ENCODE measurements at places on chromosomes 16 and 17. TPM values are rescaled to one million over a fixed set of nuclear protein-coding genes. Genes with fewer than 3 reads are reported as not detected.
A peak's percentile ranks its signal among the peaks of the same experiment; 100 is the strongest.

DNA sequence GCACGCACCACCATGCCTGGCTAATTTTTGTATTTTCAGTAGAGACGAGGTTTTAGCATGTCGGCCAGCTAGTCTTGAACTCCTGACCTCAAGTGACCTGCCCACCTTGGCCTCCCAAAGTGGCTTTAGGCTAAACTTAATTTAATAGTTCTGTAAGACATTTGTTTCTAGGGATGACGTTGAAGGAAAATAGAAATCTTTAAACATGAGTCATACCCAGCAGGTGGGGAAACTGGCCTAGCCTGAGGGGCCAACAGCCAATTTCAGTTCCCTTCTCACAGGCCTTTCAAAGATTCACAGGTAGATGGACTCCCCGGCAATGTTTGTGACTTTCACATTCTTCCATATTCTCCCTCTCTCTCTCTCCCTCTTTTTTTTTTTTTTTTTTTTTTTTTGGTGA lies 18.1 kb upstream of the ITPRIPL2 start:
- DNase-seq = peak; percentile 12

DNA sequence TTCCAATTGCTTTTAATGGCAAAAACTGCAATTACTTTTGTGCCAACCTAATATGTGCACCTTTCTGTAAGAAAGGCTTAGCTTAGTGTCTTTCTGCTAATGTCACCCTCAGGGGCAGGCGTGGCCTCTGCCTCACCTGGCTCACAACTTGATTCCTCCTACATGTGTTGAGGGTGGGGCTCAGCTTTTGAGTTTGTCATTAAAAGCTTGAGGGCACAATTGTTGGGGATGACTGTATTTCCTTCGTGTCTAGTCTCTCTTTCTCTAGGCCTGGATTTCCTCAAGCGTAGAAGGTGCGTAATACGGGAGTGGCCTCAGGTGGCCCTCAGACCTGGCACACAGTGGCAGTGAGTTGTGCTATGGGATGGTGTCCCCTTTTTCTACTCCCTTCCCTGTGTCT lies 94.4 kb downstream of the CLEC16A start:
- peak; percentile 62 for DNase-seq

DNA sequence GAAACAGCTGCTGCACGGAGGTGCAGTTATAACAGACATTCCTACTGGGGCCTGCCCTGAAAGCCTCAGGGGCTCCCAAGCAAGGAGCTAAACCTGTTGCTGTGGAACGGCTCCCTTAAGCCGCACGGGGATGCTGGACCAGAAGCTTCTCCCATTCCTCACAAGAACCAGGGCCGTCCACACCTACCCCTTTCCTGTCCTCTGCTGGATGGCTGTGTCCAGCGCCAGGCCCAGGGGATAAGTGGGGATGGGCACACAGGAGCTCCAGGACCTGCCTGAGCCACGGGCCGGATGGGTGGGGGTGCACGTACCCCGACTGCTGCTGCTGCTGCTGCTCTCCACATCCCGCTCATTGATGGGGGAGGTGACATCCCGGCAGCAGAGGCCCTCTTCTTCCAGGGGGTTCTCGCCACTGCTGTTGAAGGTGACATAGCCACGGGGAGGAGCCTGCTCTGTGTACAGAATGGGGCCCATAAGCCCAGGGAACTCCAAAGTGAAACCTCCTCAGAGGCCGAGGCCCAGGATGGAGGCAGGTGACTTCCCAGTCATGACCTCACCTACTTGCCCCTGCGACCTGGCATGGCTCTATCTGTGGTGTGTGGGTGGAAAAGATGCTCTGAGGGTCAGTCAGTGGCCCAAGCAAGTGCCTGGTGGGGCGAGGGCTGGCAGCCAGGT lies 8.6 kb downstream of the NUDT16L1 start:
- no peak for DNase-seq

DNA sequence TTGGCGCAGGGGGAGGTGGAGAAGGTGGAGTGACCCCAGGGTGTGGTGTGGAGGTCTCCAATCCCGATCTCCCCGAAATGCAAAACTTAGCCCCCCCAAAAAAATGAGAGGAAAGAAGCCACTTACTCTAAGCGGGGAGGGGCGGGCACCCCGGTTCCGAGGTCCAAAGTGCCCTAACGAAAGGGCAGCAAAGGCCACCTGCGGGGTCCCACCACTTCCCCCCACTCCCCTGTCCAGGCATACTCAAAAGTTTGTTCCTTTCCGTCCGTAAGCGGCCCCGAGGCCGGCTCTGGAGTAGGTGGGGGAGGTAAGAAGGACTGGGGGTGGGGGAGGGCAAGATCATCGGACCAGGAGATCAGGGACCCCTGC lies 1.1 kb downstream of the TOX3 start:
- no peak for DNase-seq

DNA sequence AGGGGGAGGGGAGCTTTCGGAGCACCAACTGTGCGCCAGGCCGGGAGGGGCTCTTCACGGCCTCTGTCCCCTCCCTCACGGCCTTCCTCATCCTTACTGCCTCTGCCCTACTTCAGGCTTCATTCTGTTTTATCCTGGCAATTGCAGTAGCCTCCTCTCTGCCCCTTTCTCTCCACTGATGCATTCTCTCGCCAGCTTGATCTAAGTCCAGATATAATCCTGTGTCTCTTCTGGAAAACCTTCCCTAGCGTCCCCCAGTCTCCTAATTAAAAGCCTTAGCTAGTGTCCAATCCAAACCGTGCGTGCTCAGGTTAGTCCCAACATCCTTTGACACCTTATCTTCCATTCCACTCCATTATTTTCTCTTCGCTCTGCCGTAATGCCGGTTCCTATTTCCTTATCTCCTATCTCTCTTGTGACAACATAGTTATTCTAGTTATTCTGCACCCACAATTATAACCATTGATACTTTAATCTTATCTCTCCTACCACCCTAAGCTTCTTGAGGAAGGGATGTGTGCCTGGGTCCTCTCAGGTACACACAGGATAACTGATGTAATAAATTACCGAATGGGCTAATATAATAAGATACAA lies 869 bp downstream of the ZNF48 start:
- DNase-seq = no peak

GID4 gene
- 23.3 TPM for total RNA-seq

DNA sequence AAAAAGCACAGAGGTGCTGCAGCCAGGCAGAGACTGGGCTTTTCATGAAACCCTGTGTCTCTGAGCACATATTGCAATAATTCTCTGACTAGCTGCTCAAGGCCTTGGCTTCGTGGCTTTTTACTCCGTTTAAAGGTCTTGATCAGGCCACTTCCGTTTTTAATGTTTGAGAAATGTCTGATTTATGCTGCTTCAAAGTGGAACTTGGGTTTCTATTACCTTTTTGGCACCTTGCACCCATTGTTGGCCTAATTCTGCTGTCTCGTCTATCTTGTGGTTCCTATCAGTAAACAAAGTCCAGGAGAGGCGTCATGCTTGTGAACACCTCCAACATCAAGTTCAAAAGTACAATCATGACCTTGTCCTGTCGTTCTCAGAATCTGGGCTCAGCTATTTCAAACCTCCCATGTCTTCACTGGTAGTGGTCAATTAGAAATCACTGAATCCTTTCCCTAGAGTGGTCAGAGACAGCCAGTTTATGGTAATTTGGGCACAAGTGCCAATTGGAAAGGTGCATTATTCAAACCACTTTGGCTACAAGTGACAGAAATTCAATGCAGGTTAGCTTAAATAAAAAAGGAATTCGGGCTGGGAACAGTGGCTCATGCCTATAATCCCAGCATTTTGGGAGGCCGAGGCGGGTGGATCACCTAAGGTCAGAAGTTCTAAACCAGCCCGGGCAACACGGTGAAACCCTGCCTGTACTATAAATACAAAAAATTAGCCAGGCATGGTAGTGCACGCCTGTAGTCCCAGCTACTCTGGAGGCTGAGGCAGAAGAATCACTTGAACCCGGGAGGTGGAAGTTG lies 33.3 kb upstream of the METTL9 start:
- no peak for DNase-seq

GRCh38 chr17:72466199-72466598 lies 345.4 kb downstream of the SOX9 start:
- no peak for DNase-seq

SMURF2 gene
- total RNA-seq = 20.3 TPM

GRCh38 chr16:57663917-57664661 lies 4.0 kb upstream of the ADGRG3 start:
- no peak for DNase-seq

- DNase-seq = no peak
These were observed 13.1 kb upstream of the MMD start for GRCh38 chr17:55434721-55435120.
